ENCODE measurements at places on chromosomes 3 and 15.

DNA sequence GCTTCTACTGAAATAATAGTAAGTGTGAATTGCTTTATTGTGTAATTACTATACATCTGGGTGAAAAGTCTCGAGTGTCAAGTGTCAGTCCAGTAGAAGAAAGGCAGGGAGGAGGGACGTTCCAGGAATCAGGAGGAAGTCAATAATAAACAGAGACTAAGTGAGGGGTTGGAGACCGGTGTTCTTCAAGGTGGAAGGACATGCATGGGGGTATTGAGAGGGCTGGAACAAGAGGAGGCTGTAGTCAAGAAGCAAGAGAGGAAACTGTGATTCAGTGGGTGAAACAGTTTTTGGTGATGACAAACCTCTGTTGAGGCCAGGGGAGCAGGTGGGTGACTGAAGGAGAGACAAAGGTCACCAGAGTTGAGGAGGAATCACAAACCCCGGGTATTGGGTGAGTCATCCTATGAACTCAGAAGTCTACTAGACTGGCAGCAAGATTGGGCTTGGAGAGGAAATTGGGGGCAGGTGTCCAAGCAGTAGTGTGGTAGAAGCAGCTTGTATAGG lies 11.6 kb upstream of the SCAMP5 start:
- peak; percentile 37 for DNase-seq

DNA sequence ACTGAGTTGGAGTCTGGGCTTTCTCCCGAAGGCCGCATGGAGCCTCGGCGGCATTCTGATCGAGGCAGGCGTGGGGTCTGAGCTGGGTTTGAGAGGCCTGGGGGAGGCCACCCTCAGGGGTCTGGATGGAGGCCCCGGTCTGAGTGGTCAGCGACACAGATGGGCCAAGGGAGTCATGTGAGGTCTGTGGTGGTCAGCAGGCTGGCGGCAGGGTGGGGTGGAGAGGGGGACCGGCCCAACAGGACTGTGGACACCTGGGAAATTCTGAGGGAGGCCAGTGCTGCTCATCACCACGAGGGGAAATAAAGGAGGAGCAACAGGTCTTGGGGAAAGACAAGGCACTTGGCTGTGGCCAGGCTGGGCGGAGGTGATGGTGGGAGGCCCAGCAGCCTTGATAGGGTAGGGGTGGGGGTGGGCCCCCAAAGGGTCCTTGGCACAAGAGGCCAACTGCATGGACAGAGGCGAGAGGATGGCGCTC lies 16.2 kb downstream of the CTSH start:
- DNase-seq: no peak

- no peak for DNase-seq
Measured at GRCh38 chr3:115323380-115323779, 176.3 kb upstream of the ZBTB20 start.

GRCh38 chr3:148034353-148034752 lies 625.2 kb downstream of the ZIC1 start:
- DNase-seq: no peak

DNA sequence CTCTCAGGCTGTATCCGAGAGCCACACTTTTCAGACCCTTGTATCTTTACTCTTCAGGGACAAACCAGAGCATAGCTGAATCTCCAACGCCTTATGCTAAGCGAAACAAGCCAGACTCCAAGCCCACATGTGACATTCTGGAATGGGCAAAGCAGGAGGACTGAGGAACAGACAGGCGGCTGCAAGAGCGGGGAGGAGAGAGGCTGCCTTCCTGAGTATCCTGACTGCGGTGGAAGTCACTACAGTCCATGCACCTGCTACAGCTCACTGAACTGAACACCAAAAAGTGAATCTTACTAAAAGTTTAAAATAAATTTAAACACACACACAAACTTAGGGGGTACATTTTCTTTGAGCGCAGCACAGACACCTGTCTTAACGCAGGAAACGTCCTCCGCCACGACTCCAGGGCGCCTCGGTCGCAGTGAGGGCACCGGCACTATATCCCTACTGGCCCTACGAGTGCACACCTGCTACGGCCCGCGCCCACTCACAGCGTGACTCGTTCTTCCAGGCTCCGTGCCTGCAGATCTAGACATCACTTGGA lies 1.4 kb downstream of the CYFIP1 start:
- no peak for DNase-seq

DNA sequence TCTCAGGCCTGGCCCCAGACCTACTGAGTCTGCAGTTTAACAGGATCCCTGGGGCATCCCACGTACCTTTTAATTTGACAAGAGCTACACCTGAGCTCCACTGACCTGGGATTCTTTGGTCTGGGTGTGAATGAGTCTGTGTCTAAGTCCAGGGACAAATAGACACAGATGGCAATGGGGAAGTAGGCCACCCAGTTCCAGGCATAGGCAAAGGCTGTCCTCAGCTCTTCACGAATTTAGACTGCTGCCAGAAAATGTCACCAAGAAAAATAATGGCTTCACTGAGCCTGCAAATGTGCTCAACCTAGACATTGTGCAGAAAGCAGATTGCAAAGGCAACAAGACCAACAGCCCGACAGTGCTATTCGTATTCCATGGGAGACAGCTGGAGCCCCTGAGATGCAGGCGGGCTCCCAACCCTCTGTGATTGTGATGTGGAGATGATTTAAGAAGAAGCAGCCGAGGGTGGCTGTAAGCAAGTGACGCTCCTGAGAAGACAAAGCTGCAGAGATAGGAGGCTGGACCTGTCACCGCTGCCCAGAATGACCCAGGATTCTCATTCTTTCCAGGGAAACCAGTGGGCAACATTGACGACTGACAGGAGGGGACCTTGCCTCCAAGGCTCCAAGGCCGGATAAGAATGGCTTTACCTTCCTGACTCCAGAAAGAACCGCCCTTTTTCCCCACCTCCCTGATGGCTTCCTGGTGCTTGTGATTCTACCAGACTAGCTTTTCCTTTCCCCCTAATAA lies 39.8 kb upstream of the IREB2 start:
- DNase-seq: no peak

DNA sequence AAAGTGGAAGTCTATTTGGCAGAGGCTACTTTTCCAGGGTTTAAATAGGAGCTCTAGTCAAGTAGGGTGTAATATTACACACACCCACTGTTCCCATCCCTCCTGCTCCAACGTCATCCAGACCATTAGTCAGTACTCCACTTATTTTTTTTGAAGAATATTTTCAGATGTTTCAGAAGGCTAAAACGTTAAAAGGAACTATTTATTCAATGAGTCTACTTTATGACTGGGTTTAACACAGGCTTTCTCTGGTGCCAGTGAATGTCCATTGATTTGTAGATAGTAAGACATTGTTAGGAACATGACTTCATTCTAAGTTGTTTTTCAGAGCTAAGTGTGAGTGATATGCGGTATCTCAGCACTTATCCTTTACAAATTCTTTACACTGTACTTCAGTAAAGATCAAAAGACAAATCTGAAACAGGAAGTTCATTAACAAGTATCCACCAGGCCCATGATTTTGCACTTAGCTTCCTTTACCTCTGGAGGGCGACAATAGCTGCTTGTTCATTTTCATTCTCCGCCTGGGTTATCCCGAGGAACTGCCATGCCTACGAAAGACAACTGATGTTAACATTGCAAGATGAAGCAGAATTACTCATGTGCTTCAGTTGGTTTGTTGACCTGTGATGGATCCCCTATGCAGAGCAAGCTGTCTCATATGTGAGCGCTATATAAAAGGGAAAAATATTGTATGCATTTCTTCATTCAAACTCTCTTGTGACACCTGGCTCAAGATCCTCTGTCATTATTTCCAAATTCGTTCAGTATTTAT lies 158.7 kb downstream of the USP13 start:
- no peak for DNase-seq
